Bronchus fibroblast of lung (primary cell): ENCODE measurements at places on chromosomes 1 and 21. TPM values are rescaled to one million over a fixed set of nuclear protein-coding genes. Genes with fewer than 3 reads are reported as not detected.

APCS gene
- not detected in 2 replicates for total RNA-seq

PLA2G2C gene
- total RNA-seq, result not detected in 2 replicates

SERPINC1 gene
- 0.15 TPM in 1 of 2 replicates, not detected in the other for total RNA-seq

LCE1E gene
- total RNA-seq, result not detected in 2 replicates

OR2T35 gene
- not detected in 2 replicates for total RNA-seq

S100A7 gene
- not detected in 2 replicates for total RNA-seq

SELP gene
- total RNA-seq, result not detected in 2 replicates

SLAMF9 gene
- not detected in 2 replicates for total RNA-seq

CA6 gene
- not detected in 2 replicates for total RNA-seq

DISC1 gene
- 3.1 and 3.4 TPM in 2 replicates for total RNA-seq

ARMH1 gene
- total RNA-seq, result 0.30 TPM in 1 of 2 replicates, not detected in the other

CLCA4 gene
- not detected in 2 replicates for total RNA-seq
